ENCODE measurements at places on chromosomes 3 and 15.

- no peak for DNase-seq
Measured at GRCh38 chr3:133113927-133114597, 75.9 kb downstream of the TMEM108 start.

DNA sequence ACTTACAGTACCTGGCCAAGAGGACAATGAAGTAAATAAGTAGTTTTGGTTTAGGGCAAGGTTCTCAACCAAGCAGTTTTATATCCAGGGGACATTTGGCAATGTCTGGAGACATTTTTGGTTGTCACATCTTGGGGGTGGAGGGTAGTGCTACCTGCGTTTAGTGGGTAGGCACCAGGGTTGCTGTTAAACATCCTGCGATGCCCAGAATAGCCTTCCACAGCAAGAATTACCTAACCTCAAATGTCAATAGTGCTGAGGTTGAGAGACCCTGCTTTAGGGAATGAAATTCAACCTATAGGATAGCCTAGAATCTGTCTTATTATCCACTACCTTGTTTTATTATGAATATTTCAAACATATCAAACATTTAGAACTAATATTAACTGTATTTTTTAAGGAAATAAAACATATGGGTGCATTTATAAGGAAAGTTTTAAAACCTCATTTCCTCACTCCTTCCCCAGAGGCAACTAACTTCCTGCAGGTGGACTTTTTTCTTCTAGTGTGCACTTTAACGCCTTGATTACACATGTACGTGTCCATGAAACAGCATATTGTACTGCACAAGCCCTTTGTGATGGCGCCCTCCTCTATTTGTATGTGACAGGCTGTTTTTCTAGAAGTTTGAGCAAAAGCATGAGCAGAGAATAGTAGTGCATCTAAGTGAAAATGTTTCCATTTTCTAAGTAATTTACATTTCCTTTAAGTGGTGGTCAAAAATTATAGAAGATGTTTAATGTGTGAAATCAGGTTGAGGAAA lies 57.1 kb downstream of the TRAK1 start:
- DNase-seq: no peak

DNA sequence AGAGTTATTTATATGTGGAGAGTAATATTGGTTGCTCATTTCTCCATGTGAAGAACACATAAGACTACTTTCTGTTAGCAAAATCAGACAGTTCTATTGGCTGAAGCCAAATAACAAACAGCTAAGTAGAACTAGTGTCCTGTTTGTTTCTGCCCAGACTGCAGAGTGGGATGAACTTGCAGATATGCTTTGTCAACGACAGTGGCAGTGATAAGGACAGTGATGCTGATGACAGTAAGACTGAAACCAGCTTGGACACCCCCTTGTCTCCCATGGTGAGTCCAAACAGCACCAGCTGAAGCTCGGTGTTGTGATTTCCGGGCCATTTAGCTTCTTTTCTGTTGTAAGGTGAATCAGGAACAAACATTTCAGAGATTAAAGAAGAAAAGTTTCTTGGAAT lies 102.6 kb upstream of the IL12A start:
- no peak for DNase-seq

- DNase-seq: no peak
Measured at GRCh38 chr3:69646287-69647067, 92.8 kb upstream of the MITF start.

DNA sequence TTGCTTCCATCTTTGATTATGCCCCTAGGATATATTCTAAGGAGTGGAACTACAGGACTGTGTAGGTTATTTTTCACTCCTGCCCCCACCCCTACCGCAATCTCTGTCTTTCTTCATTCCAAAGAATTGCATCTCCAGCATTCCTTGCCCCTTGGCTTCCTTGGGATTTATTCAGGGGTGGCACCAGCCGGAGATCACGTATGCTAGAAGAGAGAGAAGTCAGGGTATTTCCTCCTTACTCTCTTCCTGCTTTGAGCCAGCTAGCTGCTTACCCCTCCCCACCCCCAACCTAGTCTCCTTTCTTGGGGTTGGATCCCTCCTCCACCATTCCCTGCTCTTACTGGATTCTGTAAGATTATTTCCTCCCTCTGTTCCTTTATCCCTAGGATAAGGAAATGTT lies 35.0 kb upstream of the DENND4A start:
- DNase-seq: no peak

DNA sequence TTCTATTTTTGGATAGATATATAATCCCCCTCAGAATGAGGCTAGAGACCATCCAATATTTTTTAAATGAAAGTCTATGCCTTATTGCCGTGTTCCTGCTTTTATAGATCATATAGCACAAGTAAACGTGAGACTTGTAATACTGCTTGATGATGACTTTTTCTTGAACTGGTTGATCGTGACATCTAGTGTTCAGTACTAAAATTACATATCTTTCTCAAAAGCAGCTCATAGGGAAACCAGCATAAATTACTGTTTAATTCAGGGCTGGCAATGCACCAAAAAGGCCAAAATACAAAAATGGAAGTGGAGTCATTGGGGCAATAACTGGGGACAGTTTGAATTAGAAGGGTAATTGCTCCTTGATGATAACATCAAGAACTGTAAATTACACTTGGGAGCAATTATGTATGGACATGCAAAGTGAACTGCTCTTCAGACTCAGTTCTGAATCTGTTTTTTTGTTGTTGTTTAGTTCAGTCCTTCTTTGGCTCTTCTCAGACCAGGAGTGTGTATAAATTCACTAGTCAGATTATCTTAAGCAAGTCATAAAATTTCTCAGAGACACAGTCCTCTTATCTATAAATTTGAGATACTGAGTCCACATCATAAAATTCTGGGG lies 325.3 kb downstream of the THSD4 start:
- DNase-seq: no peak

DNA sequence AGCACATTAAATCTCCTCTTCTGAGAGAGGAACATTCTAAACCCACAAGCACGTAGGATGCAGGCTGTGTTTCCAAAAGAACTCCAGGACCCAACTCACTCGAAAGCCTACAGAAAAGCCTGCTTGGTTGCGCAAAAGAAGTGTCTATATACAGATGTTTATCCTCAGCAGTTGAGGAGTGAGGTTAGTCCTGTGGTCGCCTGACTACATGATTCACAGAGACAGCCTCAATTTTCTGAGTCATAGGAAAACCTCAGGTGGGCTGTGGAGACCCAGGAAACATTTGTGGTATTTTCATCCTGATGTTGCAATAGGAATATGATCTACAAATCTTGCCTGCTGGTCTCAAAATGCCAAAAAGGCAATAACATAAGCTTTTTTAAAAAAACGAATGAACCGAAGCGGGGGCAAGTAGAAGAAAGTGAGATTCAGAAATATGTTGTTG lies 183.8 kb upstream of the THRB start:
- DNase-seq: no peak

DNA sequence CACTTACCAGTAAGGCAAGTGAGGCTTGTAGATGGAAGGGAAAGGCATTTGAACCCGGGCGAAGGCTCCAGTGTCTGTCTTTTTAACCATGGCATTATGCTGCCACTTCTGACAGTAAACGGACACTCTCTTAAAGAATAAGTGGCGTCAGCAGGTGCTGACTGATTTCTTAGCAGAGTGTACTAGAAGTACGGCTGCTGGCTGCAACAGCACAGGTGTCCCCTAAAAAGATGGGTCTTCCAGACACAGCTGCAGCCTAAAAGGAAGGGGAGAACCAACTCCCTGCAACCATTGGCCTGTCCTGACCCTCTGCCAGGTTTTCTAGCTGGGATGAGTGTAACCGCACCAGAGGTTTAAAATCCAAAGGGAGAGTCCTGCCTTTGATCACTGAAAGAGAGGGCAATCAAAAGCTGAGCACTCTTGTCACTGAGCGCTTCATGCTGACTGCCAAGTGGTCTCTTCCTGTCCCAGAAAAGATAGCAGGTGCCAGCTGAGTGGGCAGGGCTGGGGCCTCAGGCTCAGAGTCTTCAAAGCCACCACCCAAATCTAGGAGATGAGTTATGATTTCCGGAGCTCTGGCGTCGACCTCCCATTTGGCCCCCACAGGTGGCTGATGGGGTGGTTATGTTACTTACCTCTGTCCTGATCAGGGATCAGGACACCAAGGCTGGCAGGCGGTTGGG lies 255.8 kb downstream of the SLCO3A1 start:
- DNase-seq: no peak

DNA sequence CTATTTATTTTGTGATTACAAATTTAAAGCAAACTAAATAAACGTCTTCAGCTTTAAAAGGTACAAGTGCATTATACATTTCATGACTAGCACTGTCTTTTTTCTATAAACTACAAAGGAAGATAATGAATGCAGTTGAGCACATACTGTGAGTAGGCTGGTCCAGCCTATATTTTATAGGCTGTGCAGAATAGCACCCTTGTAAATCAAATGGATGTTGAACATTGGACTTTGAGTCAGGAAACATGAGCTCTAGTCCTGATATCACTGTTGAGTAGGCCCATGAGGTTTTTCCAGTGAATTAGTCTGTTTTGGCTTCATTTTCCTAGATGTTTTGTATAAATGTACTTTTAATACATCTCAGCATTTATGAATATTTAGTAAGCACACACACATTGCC lies 447.3 kb upstream of the KCNMB2 start:
- no peak for DNase-seq

DNA sequence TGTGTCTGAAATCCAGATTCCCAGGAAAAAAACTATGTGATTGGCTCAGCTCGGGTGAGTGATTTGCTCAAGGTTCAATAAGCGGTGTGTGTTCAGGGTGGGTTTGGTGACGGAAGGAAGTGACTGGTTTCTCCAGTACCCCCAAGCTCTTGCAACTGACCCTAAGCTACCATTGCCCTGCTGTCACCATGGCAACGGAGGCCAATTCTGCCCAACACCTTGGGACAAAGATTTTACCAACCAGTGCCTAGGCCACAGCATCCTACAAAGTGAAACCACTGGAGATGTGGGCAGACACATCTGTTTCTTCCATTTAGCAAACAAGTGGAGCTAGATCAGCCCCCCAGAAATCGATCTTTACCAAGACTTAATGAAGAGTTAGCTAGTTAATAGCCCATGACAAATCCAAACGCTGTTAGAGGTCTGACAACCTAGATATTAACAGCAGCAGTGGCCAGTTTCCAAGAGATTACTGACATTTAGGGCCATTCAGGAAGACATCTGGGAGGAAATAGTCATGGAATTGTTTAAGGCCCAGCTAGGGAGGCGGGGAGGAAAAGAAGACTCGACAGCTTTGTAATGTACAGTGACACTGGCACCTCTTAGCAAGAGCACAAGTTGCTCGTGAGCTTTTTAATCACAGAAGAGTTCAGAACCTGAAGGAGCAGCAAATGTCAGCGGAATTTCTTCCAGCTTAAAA lies 195.9 kb downstream of the SLCO3A1 start:
- no peak for DNase-seq

- DNase-seq: no peak
Measured at GRCh38 chr3:61796088-61796680, 234.8 kb downstream of the PTPRG start.

DNA sequence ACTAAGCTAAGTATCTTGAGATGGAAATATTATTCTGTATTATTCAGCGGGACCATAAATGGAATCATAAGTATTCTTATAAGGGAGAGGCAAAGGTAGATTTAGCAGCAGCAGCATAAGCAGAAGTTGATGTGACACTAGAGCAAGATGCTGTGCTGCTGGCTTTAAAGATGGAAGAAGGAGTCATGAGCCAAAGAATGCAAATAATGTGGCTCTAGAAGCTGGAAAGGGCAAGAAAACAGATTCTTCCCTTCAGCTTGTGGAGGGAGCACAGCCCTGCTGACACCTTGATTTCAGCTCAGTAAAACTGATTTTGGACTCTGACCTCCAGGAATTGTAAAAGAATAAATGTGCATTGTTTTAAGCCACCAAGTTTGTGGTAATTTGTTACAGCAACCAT lies 144.2 kb upstream of the ANKRD28 start:
- no peak for DNase-seq

DNA sequence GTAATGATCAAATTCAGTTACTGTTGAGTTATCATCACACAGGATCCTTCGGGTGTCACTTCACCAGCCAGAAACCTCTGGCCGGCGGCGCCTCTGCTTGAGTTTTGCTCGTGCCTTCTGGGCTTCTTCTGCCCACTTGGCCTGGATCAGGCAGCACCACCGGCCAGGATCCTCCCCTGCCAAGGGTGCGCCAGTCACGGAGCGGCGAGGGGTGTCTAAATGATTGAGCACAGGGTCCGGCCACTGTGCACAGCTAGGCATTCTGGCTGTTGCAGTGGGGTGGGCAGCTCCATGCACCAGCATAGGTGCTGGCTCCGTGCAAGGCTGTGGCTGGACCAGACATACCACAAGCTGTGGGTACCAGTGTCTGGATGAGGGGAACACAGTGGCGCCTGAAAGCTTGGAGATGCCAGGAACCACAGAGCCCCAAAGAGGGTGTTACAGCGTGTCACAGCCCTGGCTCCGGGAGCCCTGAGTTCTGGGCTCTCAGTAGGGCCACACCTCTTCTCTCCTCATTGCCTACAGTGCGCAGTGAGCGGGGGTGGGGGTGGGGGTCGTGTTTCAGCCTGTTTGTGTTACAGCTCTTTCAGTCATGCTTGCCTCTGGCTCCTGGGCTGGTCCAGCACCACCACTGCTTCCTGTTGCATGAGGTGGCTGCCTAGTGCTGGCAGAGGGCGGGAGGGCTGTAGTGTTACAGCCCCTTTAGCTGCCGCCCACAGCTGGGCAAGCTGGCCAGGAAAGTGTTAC lies 169.4 kb downstream of the FNDC3B start:
- DNase-seq: no peak

DNA sequence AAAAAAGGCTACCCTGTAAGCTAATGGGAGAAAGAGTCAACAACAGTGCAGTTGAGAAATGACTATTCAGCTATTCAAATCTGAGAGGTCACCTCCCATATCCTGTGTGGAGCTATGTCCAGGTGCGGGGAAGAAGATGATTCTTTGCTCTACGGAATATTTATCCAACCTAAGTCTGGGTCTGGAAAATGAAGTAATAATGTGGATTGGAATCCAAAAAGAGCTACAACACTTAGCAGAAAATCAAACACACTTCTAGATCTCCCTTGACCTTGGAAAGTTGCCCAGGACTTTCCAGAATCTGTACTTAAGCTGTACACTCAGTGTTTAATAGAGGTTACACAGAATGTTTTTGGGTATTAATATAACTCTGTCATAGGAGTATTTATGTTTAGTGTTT lies 251.9 kb downstream of the NAALADL2 start:
- no peak for DNase-seq

GRCh38 chr3:38460377-38461270 lies 6.9 kb downstream of the ACVR2B start:
- DNase-seq: no peak

All from stimulated activated CD8-positive, alpha-beta memory T cell treated with anti-CD3 and anti-CD28 coated beads, Interleukin-2, amount 100 ng/mL, for 1 hour (primary cell).